ENCODE measurements at places on chromosomes 6 and 20.

GRCh38 chr20:14489544-14489943 lies 152.1 kb upstream of the FLRT3 start:
- no peak for DNase-seq

GRCh38 chr20:56690531-56691175 lies 61.5 kb downstream of the TFAP2C start:
- no peak for DNase-seq

- peak; percentile 32 for DNase-seq
Measured at GRCh38 chr6:91453224-91453878, 866.5 kb upstream of the MAP3K7 start.

DNA sequence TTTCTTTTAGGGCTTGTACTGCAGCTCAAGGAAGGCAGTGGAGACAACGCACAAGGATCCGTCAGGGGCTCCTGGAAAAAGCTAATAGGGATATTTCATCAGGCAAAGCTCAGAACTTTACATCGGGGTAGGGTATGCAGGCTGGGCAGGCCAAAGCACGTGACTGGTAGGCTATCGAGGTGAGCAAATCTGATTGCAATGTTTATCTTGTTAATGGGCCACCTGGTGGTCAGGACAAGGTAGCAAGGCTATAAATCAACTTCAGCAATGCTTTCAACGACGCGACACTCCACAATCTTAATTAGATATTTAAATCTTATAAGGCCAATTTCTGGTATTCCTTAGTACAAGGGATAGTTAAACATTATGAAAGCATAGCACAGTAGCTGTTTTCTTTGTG lies 1302.8 kb upstream of the EYS start:
- DNase-seq: no peak

- DNase-seq: no peak
Measured at GRCh38 chr6:30151580-30151979, 9.4 kb downstream of the TRIM10 start.

DNA sequence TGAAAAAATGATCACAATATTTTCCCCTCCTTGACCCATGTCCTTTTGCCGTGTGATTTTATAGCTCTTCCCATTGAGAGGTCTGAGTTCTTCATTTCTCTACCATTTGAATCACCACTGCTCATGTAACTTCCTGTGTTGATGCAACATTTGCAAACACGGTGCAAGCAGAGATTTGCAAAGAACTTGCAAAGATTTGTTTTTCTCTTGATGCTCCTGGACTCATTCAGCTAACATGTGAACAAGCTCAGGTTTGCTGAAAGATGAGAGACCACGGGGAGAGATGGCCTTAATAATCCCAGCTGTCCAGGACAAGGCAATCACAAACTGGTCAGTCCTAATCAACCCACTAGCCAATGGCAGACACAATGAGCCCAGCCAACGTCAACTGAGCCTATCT lies 8.6 kb downstream of the VNN2 start:
- no peak for DNase-seq

DNA sequence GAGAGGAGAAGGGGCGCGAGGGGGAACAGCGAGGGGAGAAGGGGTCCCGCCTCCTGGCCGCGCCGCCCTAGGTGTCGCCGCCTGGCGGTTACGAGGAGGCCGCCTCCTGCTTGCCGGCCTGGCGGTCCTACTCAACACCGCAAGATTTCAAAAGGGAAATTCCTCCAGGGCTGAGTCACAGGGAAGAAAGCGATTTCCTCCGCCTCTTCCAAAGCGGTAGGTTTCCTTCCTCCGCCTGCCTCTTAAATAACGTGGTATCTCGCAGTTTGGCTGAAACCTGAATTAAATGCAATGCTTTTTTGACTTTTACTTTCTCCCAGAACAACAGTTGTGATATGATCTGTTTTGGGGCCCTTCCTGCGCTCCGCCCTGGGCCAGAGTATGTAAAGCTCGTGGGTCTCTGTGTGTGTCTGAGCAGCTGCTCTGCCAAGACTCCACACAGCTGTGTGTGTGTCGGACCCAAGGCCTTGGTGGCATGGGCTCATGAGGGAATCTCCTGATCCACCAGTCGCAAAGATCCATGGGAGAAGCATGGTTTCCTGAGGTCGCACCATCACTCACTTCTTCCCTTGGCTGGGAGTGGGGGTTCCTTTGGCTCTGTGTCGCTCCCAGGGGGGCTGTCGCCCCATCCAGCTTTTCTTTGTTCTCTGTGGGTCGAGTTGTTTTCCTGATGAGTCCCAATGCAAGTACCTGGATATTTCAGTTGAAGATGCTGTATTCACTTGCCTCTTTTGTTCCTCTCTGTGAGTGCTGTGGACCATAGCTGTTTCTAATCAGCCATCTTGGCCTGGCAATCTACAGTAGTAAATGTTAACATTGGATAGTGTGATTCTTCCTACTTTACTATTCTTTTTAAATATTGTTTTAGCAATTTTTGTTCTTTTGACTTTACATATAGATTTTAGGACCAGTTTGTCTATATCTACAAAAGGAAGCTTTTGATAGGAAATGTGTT lies 31.6 kb upstream of the NOTCH4 start:
- DNase-seq: peak; percentile 90

DNA sequence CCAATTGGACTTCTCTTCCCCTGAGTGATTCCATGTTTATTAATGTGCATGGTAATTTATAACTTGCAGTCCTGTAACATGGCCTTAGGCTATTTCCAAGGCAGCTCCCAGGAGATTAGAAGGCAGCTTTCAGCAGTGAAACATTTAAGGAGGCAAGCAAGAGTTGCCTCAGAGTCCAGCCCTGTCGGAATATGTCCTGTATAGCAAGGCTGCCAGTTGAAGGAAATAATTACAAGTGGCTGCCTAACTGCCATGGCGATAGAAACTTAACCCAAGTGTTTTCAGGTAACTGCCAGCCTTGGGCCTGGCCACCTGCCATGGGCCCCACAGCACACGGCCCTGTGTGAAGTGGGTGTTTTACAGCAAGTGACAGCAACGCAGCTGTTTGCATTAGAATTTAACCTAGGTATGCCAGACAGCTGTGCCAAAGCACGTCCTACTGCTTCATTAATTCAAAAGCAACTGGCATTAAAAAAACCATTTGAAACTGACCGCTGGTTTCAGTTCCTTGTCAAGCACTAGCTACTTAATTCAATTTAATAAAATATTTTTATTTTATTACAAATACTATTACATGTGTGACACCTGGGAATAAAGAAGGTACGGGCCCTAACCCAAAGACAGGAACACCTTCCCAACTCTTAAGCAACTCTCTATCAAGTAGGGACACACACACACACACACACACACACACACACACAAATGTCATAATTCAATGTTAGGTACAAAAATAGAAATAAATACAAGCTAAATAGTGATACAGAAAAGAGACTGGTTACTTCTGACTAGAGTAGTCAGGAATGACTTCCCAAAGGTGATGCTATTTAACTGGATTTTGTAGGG lies 151.8 kb upstream of the HEY2 start:
- DNase-seq: peak; percentile 98

DNA sequence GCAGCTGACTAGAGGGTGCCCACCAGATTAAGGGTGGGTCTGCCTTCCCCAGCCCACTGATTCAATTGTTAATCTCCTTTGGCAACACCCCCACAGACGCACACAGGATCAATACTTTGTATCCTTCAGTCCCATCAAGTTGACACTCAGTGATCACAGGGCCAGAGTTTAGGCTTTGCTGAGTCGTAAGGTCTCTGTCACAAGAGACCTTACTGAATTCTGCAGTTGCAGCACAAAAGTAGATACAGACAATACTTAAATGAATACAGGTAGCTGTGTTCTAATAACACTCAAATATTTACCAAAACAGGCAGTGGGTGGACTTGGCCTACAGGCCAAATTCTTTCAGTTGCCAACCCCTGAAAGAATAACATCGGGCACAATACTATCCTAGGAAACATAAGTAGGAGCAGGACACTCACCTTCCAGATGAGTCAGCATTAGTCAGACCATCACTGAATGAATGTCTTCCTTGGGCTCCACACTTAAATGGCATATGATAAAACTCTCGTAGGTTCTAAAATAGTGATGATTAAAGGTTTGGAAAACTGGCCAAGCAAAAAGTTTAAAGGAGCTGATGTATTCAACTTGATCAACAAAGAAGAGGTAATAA lies 190.0 kb downstream of the UBE3D start:
- DNase-seq: peak; percentile 98

DNA sequence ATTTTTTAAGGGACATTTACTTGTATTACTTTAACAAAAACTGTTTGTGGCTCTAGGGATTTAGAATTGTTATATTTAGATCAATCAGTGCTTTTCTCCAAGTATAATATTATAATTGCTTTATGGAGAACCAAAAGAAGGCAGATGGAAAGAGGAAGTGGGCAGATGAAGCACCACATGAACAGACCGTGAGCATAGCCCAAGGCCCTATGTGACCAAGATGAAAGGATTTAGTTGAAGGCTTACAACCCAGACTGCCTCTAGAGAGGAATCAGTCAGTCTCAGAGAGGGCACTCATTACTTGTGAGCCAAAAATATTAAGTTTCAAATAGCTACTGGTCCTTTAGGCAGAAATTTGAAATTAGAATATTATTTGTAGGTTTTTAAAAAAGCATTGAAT lies 102.3 kb upstream of the IMPG1 start:
- DNase-seq: no peak

GRCh38 chr20:46317685-46318177 lies 9.4 kb upstream of the CDH22 start:
- no peak for DNase-seq

DNA sequence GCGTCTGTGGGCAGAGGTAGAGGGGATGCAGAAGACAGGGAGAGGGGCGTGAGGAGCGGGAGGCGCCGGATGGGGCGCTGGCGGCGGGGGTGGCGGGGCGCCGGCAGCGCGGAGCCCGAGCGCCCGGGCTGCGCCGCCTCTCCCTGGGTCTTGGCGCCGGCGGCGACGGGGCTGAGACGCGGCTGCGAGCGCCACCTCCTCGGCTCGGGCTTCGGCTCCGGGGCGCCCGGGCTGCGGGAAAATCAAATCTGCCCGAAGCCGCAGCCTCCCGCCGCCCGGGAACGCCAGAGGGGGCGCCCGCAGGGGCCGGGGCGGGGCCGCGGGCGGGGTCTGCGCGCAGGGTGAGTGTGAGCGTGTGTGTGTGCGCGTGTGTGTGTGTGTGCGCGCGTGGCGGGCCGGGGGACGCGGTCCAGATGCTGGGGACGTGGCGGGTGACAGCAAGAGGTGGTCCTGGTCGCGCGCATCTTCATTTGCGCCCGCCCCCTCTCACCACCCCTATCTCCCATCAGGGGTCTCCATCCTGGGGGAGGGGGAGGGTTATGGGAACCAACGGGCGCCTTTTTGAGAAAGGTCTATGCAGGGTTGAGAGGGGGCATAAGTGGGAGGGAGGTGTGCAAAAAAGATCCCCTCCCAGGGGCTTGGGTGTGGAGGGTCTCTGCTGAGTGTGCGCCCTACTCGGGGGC lies 646 bp upstream of the CPNE5 start:
- DNase-seq: no peak

DNA sequence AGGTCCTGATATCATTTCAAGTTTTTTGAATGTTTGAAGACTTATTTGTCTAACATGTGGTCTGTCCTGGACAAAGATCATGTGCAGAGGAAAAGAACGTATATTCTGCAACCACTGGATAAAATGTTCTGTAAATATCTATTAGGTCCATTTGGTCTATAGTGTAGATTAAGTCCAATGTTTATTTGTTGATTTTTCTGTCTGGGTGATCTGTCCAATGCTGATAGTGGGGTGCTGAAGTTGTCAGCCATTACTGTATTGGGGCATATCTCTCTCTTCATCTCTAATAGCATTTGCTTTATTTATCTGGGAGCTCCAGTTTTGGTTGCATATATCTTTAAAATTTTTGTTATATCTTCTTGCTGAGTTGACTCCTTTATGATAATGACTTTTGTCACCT lies 258.4 kb upstream of the CITED2 start:
- no peak for DNase-seq

- DNase-seq: no peak
Measured at GRCh38 chr6:112478036-112478435, 130.9 kb downstream of the RFPL4B start.

- peak; percentile 54 for DNase-seq
Measured at GRCh38 chr6:160391419-160392116, 43.4 kb downstream of the SLC22A3 start.

DNA sequence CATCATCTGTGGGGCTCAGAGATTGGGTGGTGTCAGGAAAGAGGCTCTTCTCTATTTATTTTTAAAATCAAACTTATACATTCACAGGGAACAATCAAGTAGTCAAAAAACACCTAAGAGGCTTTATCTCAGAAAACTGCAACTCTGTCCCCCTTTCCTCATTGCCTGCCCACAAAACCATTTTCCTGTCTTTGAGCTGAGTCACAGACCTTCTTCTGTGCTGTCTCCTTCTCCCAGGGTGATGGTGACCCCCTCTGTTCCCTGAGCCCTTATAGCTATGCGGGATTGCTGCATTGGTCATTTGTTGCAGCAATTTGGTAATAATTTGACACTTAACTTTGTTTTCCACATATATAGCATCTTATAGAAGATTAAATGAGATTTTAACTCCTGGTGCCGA lies 195.2 kb upstream of the PROKR2 start:
- no peak for DNase-seq

- no peak for DNase-seq
Measured at GRCh38 chr20:991850-992249, 10.3 kb downstream of the RSPO4 start.

- DNase-seq: no peak
Measured at GRCh38 chr6:169200893-169201514, 52.6 kb downstream of the THBS2 start.

DNA sequence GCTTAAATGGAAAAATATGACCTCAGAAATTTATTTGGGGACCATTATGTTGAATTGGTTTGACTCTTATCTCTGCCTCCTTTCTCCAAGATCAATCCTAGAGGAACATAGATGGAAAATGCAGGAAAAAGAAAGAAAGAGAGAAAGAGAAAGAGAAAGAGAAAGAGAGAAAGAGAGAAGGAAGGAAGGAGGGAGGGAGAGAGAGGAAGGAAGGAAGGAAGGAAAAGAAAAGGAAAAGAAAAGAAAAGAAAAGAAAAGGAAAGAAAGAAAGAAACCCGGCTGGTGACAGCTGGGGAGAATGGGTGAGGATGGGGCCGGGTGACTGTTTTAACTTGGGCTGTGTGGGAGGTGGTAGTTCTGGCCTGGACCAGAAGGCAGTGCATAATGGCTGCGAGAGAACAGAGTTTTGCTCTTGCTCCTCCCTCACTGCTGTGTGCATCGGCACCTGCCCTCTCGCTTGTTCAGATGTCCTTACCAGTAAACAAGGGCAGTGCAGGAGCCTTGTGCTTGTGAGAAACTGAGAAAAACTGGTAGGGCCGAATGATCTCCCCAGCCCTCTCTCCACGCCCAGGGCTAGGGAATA lies 24.7 kb downstream of the GLO1 start:
- DNase-seq: no peak

DNA sequence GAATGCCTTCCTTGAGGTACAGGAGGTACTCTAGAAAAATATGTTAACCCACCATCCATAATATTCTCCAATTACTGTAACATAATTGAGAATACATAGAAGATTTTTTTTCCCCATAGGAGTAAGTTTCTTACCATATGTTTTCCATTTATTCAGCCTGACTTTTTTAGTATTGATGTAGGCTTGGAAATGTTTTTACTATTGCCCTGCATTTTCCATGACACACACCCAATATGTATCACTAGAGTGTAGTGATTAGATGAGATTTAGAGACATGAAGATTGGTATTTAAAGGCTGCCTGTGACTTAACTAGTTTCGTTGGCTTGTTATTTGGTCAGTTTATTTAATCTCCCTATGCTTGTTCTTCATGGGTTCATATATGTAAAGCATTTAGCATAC lies 39.5 kb downstream of the KCNQ5 start:
- DNase-seq: no peak

Measured in renal cortical epithelial cell (primary cell).